Endothelial cell of umbilical vein (primary cell): ENCODE measurements at places on chromosomes 3 and 15. TPM values are rescaled to one million over a fixed set of nuclear protein-coding genes. Genes with fewer than 3 reads are reported as not detected.

The C3orf70 gene
- total RNA-seq: 0.18 and 0.20 TPM in 2 replicates

The PPIB gene
- total RNA-seq: 818 and 840 TPM in 2 replicates

The DUOX2 gene
- total RNA-seq: not detected in 2 replicates

The STRC gene
- total RNA-seq: 0.14 TPM in 1 of 2 replicates, not detected in the other

The CAMK2N2 gene
- not detected in 2 replicates for total RNA-seq

The GRM2 gene
- 0.51 TPM in 2 replicates for total RNA-seq

The GXYLT2 gene
- total RNA-seq: 0.14 and 0.24 TPM in 2 replicates

The ANKRD63 gene
- not detected in 2 replicates for total RNA-seq

DNA sequence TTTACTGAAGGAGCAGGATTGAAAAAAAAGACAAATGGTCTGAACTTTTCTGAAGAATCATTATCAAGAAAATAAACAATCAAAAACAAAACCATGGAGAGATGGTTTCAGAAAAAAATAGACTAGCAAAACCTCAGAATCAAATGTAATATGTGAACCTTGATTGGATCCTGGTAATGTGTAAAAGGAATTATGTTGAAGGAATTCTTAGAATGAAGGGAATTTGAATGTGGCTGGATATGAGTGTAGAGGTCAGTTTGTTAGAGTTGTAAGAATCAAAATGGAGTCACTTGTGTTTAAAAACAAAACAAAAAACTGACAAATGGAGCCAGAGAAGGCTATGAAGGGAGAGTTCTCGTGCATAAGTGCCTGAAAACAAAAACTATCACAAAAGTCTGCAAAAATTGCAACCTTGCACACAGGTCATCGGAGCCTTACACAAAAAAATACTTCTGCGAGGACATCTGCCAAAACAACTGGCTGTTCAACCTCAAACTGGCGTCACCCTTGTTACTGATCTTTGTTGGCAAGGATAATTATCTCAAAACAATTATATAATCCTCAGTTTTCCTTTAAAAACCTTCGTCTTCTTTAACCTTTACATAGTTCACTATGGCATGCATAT, 19.1 kb upstream of the ATP13A3 start:
- no peak for DNase-seq

GRCh38 chr3:13346481-13347389, 73.4 kb downstream of the NUP210 start:
- no peak for DNase-seq

DNA sequence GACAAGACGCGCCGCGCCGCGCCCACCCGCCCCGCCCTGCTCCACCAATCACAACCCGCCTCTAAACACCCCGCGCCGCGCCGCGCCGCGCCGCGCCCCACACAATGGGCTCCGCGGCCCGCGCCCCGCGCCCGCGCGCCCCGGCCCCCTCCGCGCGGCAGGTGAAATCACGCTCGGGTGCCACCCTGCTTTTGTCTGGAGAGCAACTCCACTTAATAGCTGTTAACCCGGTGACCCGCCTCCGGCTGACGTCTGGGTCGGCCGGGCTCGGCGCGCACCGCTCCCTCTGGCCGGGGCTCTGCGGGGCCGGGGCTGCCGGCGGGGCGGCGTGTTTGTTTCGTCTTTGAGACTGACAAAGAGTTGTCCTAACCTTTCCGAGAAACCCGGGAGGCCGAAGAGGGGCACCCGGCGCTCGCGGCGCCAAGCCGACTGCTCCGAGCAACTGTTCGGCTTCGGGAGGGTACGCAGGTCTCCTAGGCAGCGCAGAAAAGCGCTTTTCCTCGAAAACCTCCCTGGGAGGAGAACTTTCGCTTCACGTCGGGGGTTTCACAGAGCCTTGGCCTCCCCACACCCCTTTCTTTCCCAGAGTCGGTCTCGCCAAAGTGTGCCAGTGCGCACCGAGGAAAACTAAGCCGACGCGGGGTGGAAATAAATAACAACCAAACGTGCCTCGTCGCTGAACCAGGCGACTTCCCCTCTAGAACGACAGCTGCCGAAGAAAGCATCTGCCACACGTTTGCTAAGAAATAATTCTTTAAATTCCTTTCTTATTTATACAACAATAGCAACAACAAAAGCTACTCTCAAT, 518.4 kb downstream of the FOXP1 start:
- DNase-seq: peak; percentile 67

DNA sequence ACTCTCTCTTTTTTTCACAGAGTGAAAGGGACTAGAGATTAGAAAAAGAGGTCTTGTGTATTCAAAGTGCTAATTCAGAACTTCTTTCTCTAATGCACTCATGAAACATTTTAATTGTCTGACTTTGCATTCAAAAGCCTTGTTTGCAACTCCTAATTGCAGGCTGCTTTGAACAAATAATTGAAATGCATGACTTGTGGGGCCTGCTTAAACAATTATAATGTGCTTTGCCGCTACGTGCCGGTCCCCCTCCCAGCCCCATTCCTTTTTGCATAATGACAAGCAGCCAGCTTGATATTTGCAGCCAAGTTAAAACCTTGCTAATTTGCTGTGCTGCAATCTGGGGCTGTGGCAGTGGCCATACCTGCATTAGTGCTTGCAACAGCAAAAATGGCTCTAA, 114.5 kb downstream of the FOXB1 start:
- DNase-seq: no peak

- DNase-seq: no peak
These were observed 323.8 kb upstream of the PPP2R3A start for GRCh38 chr3:135641761-135642160.

DNA sequence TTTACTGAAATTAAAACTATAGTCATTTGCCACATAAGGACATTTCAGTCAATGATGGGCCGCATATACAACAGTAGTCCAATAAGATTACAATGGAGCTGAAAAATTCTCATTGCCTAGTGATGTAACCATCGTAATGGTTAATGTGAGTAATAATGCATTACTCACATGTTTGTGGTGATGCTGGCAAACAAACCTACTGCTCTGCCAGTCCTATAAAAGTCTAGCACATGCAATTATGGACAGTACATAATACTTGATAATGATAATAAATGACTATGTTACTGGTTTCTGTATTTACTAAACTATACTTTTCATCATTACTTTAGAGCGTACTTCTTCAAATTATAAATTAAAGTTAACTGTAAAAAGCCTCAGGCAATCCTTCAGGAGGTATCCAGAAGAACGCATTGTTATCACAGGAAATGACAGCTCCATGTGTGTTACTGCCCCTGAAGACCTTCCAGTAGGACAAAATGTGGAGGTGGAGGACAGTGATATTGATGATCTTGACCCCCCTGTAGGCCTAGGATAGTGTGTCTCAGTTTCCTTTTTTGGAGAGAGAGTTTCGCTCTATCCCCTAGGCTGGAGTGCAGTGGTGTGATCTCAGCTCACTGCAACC, 102.7 kb downstream of the ATP1B3 start:
- peak; percentile 46 for DNase-seq

GRCh38 chr3:114213627-114214541, 23.5 kb downstream of the ZNF80 start:
- peak; percentile 82 for DNase-seq

DNA sequence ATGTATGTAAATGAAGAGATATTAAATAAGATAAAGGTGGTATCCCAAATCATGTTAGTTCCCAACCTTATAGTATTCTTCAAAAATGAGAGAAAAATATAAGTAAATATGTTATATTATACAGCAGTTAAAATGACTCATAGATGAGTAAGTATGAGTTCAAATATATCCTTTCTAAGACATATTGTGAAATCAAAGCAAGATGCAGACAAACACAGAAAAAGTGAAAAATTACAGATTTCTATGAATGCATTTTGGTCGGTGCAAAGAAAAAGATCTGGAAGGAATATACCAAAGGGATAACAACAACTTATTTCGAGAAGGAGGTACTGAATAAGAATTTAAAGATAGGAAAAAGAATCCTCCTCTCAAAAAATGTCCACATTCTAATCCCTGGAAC, 181.2 kb upstream of the TTC14 start:
- DNase-seq: no peak

DNA sequence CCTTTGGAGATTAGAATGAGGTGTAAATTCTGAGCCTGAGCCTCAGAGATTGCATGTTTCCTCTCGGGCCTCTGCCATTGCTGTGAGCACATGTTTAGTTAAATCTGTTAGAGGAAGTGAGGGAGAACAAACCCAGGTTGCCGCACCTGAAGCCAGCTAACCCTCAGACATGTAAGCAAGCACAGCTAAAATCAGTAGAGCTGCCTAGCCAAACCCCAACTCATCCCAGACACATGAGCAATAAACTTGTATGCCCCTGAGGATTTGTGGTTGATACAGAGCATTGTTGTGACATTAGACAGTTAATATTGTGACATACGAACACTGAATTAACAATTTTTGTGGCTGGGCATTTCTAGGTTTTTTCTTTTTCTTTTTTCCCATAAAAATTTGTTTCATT, 41.9 kb downstream of the NMD3 start:
- no peak for DNase-seq

- peak; percentile 8 for DNase-seq
These were observed 31.9 kb downstream of the PCCB start for GRCh38 chr3:136281966-136282520.

GRCh38 chr15:68258692-68259091, 18.9 kb upstream of the FEM1B start:
- DNase-seq: no peak

DNA sequence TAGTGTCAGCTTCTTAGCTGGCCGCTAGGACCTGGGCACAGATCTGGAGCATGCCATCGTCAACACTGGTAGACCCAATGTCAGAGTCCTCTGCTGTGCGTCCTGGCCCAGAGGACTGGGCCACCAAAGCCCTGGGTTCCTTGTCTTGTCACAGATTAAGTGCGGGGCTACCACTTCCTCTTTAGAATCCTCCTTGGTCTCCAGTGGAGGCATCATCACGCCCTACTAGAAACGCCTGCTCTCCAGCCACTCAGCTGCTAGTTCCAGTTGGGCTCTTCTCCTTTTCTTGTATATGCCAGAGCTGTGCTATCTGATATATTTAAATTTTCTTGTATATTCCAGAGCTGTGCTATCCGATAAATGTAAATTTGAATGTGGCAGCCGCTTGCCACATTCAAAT, 11.2 kb downstream of the PPCDC start:
- no peak for DNase-seq

DNA sequence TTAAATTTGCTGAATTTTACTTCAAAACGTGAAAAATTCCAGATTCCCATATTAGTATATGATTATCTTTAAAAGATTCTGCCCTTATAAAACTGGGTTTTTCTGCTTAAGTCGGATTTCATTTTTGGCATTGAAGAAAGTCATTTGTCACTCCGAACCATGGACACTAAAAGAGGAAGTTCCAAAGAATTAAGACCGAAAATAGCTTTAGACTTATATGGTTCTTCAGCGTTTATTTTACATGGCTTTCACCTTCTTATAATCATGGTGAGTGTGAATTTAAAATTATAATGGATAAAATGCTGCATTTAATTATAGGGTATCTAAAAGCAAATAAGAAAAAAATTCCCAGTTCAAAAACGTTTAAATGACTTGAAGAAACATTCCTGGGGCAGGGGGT, 1.0 kb downstream of the C3orf38 start:
- peak; percentile 39 for DNase-seq

- DNase-seq: no peak
These were observed 148.4 kb downstream of the DTWD1 start for GRCh38 chr15:49769225-49769624.

GRCh38 chr3:173025941-173026340, 115.1 kb downstream of the SPATA16 start:
- DNase-seq: no peak
